ENCODE measurements at places on chromosomes 1 and 21. TPM values are rescaled to one million over a fixed set of nuclear protein-coding genes. Genes with fewer than 3 reads are reported as not detected.

DNA sequence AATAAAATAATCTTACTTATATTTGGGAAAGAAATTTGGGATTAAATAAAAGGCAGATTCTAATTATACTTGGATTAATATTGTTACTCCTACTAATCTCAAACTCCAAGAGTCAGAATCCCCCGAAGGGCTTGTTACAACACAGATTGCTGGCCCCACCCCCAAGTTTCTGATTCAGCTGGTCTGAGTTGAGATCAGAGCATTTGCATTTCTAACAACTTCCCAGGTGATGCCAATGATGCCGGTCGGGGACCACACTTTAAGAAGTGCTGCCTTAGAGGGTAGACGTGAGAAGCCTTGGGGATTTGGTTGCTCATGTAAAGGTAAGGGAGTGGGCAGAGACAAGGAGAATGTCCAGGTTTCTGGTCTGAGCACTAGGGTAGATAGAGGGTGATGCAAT lies 47.2 kb downstream of the FMN2 start:
- no peak for DNase-seq

GRCh38 chr1:88224906-88225305 lies 459.2 kb upstream of the PKN2 start:
- DNase-seq = no peak

DNA sequence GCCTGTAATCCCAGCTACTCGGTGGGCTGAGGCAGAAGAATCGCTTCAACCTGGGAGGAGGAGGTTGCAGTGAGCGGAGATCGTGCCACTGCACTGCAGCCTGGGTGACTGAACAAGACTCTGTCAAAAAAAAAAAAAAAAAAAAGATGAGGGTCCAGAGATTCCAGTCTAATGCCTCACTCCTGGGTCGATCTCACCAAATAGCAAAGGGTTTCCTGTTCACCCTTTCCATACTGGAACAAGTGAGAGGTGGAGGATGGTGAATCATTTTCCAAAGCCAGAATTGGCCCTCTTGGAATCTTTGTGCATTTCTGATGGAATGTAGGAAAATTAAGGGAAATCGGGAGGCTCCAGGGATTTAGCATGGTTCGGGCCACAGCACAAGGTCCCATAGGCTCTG lies 58.1 kb upstream of the ZNF648 start:
- no peak for DNase-seq

Gene DCST1
- total RNA-seq = not detected

DNA sequence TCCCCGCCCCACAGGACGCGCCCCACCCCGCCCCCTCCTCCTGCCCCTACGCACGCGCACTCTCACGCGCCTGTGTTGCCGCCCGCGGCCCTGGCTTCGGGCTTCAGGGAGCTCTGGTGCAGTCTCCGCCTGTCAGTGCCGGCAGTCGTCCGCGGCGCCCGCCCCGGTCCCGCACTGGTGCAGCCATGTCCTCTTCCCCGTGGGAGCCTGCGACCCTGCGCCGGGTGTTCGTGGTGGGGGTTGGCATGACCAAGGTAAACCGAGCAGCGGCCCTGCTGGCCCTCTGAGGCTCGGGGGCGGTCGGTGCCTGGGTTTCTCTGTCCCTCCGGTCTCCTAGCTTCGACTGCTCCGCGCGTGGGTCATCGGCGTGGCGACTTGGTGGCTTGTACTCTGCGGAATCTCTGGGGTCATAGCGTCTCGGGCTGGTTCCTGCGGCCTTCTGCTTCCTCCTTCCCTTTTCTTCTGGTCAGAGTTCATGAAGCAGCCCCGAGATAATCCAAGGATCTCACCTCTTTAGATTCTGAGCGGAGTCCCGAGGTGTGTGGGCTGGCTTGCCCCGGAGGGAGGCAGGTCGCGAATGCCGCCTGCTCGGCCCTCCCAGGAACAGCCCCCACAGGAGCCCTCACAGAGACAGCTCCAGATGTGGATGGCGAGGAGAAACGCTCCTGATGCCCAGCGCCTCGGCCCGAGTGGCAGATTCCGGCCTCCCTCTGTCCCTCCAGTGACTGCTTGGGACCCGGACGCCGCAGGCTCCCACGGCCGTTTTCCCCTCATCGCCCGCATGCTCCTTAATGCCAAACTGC lies at the start of gene SCP2:
SCP2 (plus strand) TSS at position 65 of the 803 bp plus-strand sequence; CDS start at position 186, 121 bp downstream.
- peak; percentile 39 for DNase-seq

DNA sequence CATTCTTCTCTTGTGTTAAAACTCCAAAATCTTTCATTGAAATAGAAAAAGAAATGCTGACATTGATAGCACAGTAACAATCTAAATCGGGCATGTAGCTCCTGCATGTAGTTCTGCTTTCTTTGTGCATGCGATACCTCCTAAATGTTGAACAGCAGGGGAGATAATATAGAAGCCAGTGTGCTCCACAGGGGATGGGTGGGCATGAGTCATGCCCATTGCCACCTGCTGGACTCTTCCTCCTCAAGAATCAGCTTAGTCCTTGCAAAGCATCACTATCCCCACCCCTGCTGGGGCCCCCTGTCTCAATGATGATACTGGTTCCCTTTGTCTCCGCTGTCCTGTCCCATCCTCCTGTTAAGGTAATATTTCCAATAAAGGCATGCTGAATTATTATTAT lies 203.0 kb downstream of the RWDD3 start:
- no peak for DNase-seq

GRCh38 chr1:90135286-90135685 lies 140.4 kb downstream of the ZNF326 start:
- no peak for DNase-seq

Measured in bronchial epithelial cell (primary cell).